ENCODE measurements at places on chromosomes 1 and 21.

GRCh38 chr1:222382171-222382570 lies 165.7 kb downstream of the HHIPL2 start:
- no peak for DNase-seq

DNA sequence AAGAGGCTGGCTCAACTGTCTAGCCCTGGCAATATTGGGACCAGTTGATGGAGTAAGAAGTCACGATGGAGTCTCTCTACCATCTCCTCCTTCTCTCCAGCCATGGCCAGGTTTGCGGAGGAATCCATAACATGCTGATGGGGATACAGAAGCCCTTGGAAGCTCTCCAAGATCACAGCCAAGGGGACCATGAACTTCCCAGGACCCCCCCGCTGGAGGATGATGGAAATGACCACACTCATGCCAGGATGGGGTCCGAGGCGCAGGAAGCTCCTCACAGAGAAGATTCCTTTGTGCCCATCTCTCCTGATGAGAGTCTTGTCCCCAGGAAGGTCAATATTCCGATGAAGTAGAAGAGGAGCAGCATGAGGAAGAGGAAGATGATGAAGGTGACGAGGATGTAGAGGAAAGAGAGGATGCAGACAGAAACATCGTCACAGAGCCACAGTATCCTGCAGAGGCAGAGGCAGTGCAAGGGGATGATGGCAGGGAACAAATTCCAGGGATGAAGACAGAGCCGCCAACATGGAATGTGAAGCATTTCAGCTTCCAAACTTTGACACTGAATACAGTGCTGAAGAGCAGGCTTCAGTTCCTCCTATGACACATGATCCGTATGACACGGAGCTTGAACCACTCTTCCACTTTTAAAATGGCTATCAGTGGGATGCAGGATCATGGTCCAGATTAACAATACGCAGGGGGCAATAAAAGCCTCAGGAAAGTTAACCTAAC lies 57.9 kb upstream of the EDN2 start:
- no peak for DNase-seq

DNA sequence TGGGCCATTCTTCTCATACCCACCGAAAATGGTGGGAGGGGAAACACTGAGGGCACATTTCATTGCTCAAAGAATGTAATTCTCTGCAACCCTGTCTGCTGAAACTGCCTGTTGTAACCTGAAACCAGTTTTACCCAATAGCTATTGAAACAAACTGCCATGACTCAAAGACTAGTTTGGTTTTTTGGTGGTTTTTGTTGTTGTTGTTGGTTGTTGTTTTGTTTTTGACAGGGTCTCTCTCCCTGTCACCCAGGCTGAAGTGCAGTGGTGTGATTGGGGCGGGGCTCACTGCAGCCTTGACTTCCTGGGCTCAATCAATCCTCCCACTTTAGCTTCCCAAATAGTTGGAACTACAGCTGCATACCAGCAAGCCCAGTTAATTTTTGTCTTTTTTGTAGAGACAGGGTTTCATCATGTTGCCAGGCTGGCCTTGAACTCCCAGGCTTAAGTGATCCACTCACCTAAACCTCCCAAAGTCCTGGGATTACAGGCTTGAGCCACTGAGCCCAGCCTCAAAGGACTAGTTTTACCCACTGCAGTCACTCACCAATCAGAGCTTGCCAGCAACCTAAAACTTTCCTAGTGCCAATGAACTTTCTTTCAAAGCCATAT lies 2.1 kb upstream of the IPP start:
- no peak for DNase-seq

DNA sequence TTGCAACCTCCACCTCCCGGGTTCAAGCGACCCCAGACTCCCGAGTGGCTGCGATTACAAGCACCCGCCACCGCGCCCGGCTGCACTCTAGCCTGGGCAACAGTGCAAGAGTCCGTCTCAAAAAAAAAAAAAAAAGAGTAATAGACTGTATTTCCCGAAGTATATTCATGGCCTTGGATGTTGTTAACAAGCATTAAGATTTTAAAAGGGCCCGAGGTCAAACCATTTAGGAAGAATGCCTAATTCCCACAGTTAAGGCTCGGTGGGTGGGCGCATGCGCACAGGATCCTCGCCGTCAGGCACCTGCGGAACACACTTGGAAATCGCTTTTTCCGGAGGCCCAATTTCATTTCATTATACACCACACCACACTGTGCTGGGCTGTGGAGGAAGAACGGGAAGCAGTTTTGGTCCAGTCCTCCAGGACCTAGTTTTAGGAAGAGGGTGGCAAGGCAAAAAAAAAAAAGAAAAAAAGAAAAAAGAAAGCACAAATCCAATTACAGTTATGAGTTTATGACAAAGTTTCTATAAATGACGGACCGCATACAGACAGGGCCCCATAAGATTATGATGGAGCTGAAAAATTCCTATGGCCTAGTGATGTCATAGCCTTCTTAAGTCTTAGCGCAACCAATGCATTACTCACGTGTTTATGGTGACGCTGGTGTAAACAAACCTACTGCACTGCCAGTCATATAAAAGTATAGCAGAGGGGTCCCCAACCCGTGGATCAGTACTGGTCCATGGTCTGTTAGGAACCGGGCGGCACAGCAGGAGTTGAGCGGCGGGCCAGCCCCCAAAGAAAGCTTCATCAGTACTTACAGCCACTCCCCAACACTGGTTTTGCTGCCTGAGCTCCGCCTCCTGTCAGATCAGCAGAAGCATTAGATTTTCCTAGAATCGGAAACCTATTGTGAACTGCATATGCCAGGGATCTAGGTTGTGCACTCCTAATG lies 38.2 kb downstream of the H3-3A start:
- no peak for DNase-seq

DNA sequence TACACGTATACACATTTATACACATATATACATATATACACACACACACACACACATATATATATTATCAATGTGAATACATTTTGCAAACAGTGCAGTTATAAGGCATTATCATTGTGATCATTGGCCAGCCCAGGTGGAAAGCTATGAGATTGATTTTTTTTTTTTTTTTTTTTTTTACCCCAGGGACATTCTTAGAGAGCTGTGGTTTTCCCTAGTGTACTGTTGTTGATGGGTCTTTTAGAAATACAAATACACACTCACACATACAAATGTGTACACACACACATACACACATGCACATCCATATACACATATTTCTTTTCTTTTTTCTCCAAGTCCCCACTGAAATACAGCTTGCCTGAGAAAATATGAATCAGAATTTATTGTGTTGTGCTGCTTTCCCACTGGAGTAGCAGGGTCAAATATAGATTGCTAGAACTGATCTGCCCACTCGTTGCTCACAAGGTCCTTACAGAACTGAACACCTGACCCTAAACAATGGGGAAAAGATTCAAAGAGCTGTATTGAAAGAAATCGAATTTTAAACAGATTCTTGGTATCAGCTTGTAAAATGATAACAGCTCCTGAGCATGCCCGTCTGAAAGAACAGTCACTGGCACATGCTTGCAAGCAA lies 325.6 kb downstream of the OMA1 start:
- no peak for DNase-seq

DNA sequence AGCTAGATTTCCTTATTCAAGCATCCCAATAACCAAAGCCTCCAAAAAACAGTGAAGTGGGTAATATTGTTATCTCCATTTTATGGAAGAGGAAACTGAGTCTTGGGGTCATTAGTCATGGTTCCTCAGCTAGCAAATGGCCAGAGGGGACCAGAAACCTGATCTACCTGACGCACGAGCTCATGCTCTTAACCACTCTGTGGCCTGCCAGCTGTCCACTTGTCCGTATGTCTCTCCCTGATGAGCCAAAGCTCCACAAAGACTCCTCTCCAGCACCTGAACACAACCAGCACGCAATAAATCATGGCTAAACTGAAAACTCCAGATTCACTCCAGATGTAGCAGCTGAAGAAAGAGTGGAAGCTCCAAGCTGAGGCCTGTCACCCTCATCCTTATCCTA lies 5.8 kb downstream of the CAPN8 start:
- DNase-seq, result no peak

DNA sequence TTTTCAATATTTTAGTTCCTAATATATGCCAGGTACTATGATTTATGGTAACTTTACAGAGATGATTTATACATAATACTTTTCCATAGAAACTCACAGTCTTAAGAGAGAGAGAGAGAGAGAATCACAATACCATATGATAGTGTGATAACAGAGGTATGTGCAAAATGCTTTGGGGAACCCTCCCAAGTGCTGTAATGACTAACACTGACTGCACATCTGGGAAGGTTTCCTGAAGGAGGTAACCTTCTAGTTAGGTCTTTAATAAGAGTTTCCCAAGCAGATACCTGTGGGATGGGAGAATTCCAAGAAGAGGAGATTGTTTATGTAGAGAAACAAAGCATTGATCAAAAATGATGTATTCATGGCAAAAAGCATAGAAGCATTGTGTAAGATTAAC lies 34.6 kb upstream of the PIGC start:
- no peak for DNase-seq

DNA sequence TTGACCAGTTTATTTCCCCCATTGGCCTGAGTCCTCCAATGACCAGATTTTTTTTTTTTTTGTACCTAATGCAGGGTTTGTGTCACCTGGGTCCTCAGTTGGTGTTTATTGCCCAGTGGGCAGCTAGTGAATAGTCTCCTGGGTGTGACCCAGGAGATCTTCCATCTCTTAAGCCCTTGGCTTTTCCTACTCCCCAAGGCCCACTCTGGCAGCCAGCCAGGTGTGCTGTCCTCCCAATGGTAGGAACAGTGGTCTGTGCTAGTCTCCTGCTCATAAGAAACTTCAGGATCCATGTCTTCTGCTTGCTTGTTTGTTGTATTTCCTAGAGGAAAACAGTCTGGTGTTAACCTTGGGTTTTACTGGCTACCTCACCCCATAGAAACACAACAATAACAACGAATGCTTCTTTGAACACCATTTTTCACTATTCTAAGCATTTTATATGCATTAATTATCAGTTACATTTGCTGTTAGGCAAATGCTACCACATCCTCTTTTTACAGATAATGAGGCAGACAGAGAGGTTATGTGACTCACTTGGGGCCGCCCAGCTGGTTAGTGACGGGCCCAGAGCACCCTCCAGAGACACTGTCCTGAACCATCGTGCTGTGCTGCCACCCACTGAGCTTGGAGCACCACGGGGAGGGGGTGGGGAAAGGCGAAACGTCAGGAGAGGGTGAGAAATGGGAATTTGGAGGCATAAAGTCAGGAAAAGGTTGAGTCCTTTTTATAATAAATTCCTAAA lies 107.5 kb downstream of the HIVEP3 start:
- DNase-seq, result no peak

GRCh38 chr21:45248893-45249381 lies 38.8 kb downstream of the POFUT2 start:
- no peak for DNase-seq

DNA sequence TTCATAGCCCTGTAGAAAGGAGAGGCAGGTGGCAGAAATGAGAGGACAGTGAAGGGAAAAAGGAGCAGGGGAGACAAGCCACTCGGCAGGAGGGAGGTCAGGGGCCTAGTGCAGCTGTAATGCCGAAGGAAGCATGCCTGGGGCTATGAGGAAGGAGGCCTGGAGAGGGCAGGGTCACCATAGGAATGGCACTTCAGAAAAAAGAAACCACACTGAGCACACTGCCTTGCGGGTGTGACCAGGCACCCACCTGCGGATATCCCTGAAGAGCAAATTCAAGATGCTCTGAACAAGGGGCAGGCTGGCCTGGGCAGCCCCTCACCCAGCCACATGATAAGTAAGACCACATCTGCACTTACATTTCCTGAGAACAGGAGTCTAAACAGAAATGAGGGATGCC lies 104.7 kb downstream of the JAK1 start:
- DNase-seq, result no peak

- no peak for DNase-seq
Measured at GRCh38 chr1:11659748-11660147, 4.3 kb upstream of the FBXO6 start.

DNA sequence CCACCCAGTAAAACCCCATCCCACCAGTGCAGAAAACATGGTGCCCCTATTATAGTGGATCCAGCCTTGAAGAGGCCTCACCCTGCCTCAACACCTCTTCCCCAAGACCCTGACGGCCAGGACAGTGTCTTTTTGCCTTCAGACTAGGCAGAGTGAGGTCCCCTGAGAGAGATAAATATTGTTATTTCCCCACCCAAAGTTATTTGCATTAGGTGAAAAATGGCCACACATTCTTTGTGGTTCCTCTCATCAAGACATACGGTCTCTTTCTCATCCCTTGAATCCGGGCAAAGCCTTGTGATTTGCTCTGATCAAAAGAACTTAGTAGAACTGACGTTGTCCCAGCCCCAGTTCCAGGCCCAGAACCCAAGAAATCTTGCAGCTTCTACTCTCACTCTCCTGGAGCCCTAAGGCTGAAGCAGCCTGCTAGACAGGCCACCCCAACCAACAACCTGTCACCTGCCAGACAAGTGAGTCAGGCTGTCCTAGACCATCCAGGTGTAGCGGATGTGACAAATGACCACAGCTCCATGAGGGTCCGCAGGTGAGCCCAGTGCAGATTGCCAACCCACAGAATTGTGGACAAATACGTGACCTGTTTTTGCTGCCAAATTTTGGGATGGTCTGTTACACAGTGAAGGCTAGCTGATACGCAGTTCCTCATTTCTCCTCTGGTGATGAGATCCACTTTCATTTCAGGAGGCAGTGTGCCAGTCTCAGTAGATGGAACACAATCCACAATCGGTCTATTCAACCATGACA lies 8.1 kb upstream of the SSU72 start:
- no peak for DNase-seq

- DNase-seq, result no peak
Measured at GRCh38 chr1:34186741-34187494, 10.2 kb downstream of the C1orf94 start.

DNA sequence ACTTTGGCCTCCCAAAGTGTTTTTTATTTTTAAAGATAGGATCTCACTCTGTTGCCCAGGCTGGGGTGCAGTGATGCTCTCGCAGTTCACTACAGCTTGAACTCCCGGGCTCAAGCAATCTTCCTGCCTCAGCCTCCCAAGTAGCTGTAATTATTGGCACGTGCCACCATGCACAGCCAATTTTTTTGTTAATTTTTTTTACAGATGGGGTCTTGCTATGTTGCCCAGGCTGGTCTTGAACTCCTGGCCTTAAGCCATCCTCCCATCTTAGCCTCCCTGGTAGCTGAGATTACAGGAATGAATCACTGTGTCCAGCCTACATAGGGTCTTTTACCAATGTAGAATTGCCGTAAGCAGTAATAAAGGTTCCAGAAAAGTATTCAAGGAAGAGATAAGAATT lies 49.1 kb upstream of the HP1BP3 start:
- DNase-seq, result no peak

DNA sequence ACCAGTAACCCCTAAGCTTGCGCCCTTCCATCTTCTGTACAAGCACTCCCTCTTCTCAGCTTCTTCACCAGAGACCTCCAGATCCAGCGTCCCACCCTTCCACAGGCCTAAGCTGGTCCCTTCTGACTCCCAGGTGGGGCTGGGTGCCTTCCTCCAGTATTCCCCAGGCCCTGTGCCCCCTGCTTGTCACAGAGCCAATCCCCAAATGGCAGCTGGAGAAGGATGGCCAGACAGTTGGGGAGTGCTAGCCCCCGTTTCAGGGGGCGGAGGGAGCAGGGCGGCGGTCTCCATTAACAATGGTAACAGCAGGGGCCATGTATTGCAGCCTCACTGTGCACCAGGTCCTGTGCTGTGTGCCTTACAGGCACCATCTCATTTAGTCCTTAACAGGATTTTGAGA lies 85.7 kb downstream of the KCNN3 start:
- DNase-seq, result no peak
